ENCODE measurements at places on chromosomes 1 and 21.

DNA sequence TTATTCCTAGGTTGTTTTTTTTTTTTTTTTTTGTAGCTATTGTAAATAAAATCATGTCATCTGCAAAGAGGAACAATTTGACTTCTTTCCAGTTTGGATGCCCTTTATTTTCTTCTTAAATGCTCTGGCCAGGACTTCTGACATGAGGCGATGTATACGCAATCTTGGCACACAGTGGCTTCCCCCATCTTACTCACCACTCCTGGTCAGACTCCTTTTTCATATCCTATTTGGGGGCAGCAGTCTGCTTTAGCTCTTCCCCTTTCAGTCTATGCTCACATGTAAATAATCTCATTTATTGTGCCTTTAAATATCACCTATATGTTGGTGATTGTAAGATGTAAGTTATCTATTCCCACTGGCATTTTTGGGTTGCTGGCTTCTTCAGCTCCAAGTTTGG, 56.1 kb downstream of the SLAMF6 start:
- DNase-seq = no peak

DNA sequence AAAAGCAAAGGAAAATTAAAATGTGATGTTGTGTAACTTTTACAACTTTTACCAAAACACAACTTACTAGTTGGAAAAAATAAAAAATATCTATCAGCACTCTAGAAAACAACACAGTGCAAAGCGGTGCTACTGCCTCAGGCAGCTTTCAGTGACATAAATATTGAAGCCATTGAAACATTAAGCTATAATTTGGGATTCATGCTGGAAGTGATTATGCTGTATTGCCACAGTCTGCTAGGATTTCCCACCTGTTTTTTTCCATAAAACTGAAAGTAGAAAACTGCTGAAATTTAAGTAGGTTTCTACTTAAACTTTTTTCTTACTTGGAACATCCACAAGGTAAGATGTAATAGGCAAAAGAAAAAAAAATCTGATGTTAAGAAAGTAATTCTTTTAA, 674.4 kb downstream of the KCNT2 start:
- DNase-seq = no peak

GRCh38 chr1:151289991-151290708, 8.1 kb downstream of the ZNF687 start:
- DNase-seq = no peak

- no peak for DNase-seq
Measured at GRCh38 chr1:8910331-8910730, 31.8 kb upstream of the ENO1 start.

- DNase-seq = no peak
Measured at GRCh38 chr1:224211206-224211962, 28.3 kb downstream of the DEGS1 start.

DNA sequence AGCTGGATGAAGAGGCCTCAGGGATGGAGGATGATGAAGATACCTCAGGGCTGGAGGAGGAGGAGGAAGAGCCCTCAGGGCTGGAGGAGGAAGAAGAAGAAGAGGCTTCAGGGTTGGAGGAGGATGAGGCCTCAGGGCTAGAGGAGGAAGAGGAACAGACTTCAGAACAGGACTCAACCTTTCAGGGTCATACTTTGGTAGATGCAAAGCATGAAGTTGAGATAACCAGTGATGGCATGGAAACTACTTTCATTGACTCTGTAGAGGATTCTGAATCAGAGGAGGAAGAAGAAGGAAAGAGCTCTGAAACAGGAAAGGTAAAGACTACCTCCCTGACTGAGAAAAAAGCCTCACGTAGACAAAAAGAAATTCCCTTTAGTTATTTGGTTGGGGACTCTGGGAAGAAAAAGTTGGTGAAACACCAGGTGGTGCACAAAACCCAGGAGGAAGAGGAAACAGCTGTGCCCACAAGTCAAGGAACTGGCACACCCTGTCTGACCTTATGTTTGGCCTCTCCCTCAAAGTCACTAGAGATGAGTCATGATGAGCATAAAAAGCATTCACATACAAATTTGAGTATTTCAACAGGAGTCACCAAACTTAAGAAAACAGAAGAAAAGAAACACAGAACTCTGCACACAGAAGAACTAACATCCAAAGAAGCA, 15.4 kb downstream of the L1TD1 start:
- no peak for DNase-seq

DNA sequence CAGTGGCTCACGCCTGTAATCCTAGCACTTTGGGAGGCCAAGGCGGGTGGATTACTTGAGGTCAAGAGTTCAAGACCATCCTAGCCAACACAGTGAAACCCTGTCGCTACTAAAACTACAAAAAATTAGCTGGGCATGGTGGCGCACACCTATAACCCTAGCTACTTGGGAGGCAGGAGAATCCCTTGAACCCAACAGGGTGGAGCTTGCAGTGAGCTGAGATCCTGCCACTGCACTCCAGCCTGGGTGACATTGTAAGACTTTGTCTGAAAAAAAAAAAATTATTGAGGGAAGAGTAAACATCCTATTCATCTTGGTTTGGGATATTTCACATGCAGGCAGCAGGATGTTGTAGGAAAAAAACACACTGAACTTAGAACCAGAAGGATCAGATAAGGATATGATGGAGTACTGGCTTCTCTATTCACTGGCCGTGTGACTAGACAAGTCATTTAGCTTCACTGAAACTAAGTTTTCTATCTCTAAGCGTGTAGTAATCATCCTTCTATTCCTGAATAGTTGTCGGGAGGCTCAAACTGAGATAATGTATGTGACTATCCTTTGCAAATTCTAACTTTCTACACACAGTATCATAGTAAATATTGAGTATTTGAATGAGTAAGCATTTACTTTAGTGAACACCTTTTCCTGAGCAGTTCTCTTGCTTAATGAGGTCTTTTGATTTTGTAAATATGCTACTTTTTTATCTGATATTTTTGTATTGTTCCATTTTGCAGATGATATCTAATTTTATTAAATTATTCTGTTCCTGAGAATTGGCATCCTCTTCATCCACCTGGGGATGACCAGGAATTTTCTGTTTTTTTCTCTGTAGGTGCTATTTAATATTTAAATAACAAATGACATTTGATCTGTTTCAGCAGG, 18.2 kb downstream of the CAP1 start:
- no peak for DNase-seq

DNA sequence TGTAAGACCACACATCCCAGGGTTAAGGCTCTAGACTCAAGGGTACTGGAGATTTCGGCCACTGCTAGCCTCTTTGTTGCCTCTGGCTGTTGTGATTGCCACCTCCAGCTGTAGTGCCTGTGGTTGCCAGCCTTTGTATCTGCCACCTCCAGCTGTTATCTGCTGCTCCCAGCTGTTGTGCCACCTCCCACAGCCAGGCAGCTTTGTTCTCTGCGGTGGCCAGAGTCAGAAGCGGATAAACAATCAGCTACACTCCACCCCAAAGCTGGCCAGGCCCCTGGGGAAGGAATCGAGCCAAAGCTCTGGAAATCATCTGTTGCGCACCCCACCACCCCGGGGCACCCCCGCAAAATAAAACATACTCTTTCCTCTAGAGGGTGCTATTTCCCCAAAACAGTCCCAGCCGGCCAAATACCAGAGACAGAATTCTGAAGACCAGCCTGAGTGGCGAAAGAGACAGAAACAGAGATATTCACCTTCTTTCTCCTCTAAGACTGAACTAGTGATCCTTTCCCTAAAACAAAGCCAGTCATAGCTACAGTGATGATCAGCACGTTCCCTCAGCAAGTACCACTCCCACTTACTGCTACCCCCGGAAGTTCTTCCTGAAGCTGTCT, 14.8 kb upstream of the PIGM start:
- peak; percentile 58 for DNase-seq

DNA sequence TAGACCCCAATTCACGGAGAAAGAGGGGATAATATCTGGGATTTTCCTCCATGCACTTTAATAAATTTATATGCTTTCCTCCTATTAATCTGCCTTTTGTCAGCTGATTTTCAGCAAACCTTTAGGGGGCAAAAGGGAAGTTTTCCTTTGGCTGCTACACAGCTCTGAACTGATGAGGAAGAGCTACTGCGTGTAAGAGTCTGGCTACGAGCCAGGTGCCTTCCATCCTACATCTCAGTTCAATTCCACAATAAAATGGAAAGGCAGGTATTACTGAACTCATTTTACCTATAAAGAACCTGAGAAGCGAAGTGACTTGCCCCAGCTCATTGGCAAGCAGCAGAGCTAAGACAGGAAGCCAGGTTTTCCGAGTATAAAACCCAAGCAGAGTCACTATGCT, 28.3 kb upstream of the ZNF326 start:
- no peak for DNase-seq

DNA sequence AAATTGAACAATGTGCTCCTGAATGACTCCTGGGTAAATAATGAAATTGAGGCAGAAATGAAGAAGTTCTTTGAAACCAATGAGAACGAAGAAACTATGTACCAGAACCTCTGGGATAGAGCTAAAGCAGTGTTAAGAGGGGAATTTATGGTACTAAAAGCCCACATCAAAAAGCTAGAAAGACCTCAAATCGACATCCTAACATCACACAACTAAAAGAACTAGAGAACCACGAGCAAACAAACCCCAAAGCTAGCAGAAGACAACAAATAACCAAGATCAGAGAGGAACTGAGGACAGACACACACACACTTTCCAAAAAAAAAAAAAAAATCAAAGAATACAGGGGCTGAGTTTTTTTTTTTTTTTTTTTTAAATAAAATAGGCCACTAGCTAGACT, 564.2 kb downstream of the SMYD3 start:
- DNase-seq = peak; percentile 29

DNA sequence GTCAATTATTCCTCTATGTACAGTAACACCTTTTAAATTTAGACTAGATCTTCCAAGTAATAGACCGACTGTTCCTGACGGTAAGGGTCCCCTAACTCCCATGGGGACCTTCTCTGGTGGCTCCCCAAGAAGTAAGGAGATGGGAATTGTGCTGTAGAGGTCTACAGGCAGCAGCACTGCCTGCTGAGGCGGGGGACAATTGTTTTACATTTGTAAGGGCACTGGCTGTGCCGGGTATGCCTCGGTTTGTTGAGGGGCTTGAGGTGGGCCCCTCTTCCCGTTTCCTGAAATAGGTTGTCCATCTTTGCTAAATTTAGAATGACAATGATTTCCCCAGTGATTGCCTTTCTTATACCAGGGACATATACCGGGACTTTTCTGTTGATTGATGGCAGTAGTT, 13.1 kb upstream of the L1TD1 start:
- DNase-seq = no peak

GRCh38 chr1:10074059-10074851, 41.5 kb downstream of the UBE4B start:
- peak; percentile 20 for DNase-seq

DNA sequence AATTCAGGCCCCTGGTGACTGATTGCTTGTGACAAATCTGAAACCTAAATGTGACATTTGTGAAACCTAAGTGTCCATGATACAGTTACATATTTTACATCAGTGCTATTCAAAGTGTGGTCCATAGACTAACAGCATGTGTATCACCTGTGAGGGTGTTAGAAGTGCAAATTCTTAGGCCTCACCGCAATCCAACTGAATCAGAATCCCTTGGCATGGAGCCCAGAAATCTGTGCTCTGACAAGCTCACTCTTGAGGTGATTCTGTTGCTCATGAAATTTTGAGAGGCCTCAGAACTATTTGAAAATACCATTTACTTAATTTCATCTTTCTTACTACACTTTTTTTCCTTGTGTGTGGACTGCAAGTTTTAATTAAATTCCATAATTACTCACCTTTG, 587.9 kb downstream of the ADGRL2 start:
- DNase-seq = no peak

GRCh38 chr1:230824919-230825721, 43.2 kb downstream of the C1orf198 start:
- DNase-seq = no peak

- no peak for DNase-seq
Measured at GRCh38 chr1:175354080-175354479, 161.5 kb upstream of the KIAA0040 start.

- no peak for DNase-seq
Measured at GRCh38 chr1:231631717-231632116, 5.1 kb downstream of the DISC1 start.

- DNase-seq = no peak
Measured at GRCh38 chr1:63732666-63733065, 41.2 kb upstream of the ROR1 start.

GRCh38 chr21:42097860-42098454, 26.8 kb downstream of the UMODL1 start:
- DNase-seq = no peak

- DNase-seq = no peak
Measured at GRCh38 chr1:205436776-205437410, 15.0 kb upstream of the LEMD1 start.

GRCh38 chr1:159991513-159991912, 37.5 kb upstream of the SLAMF9 start:
- no peak for DNase-seq

- no peak for DNase-seq
Measured at GRCh38 chr1:162912061-162912667, 51.2 kb upstream of the CCDC190 start.

- no peak for DNase-seq
Measured at GRCh38 chr1:86829321-86829720, 84.6 kb downstream of the SELENOF start.

DNA sequence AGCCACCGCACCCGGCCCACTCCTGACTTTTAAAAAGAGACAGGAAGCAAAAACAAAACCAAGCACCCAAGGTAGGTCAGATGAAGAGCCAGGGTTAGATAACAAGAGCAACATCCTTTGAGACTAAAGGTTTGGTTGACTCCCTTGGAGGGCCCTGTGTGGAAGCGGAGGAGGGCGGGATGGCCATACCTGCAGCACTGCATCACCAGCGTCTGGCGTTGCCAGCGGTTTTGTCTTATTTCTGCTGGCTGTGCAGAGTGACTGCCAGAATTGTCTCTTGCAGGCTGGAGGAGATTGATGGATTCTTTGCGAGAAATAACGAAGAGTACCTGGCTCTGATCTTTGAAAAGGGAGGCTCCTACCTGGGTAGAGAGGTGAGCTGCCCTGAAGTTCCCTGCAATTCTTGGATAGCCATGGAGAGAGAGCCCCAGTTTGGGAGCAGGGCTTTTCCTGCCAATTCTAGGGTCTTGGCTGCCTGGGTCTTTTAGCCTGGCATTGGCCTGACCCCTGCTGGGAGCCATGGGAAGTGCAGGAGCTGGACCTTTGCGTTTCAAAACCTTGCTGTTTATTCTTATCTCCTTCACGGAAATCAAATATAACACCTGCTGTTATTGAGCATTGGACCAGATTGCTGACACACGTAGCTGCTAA, 24.0 kb downstream of the QSOX1 start:
- peak; percentile 63 for DNase-seq

GRCh38 chr1:156533568-156534220, 33.1 kb upstream of the MEF2D start:
- DNase-seq = no peak

GRCh38 chr1:50208756-50209155, 100.0 kb downstream of the ELAVL4 start:
- no peak for DNase-seq

GRCh38 chr1:184366997-184367396, 19.8 kb upstream of the C1orf21 start:
- DNase-seq = no peak

DNA sequence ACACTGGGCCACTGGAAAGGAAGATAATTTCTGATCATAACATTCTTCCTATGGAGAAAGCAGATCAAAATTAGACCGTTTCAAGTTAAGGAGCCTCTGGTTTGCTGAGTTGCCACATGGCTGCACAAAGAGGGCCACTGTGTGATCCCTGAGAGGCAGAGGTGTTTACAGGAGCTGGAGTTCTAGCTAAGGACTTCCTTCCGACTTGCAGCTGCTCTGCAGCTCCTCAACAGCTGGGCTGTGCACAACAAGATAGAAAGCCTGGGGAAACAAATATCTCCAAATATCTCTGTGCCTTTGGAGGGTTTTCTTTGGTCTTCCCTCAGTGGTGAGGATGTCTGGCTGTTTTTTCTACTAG, 26.8 kb downstream of the GADD45A start:
- DNase-seq = no peak

- no peak for DNase-seq
Measured at GRCh38 chr1:222583079-222583478, 6.7 kb downstream of the TAF1A start.

Data from CD4-positive, alpha-beta T cell treated with Interleukin-12 subunit alpha and Interleukin-12 subunit beta, for 1 hour (primary cell).